GM18507 (cell line): ENCODE measurements at places on chromosomes 4 and X.
A peak's percentile ranks its signal among the peaks of the same experiment; 100 is the strongest.

DNA sequence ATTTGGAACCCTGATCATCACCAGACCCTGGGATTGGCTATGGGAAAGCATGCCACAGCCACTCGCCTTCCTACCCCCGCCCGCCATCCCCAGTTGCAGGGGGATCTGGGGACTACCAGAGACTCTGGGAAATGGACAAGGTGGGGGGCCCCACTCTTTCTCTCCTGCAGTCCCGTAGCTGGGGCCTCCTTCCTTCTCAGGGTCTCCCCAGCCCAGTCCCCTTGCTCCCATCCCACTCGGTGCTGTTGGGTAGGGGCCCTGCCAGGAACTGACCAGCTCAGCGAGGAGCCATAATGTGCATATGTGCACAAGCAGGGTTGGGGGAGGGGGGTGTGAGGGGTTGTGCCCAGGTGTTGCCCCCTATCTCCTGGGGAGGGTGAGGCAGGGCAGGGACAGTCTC, 3.4 kb upstream of the USP11 start:
- DNase-seq: no peak

GRCh38 chr4:140944572-140944971, 188.4 kb upstream of the TBC1D9 start:
- DNase-seq: no peak

- peak; percentile 14 for DNase-seq
Observed at GRCh38 chr4:74228691-74229640, 71.0 kb downstream of the MTHFD2L start.

DNA sequence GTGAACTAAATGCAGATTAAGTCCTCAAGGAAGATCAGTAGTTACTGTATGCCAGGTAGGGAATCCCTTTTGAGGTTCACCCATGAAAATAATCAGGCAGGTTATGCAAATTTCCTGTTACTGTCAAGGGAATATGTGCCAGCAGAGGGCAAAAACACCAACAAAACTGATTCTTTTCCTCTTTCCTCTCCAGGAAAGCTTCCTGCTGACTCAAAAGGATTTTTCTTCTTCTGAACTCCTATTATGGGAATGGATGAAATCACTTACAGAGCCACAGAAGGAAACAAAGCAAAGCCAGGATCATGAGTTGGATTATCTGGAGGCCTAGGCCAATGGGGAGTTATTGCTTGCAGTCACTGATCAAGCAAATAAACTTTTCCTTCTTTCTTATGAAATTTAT, 49.7 kb downstream of the TMPRSS11F start:
- no peak for DNase-seq

DNA sequence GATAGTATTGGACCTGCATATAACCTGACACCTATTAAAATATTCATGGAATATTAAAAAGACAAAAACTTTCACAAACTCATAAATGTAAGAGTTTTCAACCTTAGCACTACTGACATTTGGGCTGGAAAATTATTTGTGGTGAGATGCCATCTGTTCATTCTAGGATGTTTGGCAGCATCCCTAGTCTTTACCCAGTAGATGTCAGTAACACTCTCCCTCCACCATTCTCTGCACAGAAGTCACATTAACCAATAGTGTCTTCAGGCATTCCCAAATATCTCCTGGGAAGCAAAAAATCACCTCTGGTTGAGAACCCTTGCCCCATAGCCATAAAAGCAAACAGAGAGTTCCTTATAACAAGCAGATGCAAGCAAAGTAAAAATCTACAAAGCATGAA, 41.4 kb upstream of the NDST4 start:
- no peak for DNase-seq

GRCh38 chr4:73053974-73054480, 15.5 kb downstream of the COX18 start:
- DNase-seq: no peak

DNA sequence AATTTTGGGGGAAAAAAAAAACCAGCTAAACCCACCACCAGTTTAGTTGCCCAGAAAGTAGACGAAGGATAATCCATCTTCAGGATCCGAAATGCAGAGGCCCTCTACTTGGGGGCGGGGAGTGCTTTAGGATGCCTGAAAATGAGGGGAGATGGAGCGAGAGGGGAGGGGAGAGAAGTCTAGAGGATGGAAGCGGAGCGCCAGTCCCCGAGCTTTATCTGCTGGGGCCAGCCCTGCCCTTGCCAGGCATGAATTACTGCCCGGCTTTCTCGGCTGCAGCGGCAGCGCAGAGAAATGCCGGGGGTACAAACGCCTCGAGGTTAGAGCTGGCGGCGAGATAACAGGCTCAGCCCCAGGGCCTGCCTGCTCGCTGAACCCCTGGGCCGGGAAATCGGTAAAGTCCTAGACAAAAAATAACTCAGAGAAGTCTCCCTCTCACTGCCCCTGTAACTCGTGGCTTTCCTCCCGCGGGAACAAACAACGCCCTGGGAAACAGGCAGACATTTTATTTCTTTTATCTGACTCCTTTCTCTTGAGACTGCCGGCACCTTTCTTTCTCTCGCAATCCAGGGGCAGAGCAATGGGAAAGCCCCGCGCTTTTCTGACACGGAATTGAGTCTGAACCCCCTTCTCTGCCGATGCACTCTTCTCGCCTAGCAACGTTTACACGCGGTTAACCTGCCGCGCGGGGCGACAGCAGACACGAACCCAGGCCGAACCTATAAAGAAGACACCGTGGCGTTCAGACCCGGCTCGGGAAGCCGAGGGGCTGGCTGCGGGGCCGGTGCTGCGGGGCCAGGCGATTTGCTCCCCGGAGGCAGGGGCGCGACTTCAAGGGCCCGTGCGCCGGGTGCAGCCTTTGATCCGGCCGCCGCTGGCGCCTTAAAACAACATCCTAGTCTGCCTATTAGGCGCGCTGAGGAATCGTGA, 3.1 kb upstream of the MSX1 start:
- no peak for DNase-seq

DNA sequence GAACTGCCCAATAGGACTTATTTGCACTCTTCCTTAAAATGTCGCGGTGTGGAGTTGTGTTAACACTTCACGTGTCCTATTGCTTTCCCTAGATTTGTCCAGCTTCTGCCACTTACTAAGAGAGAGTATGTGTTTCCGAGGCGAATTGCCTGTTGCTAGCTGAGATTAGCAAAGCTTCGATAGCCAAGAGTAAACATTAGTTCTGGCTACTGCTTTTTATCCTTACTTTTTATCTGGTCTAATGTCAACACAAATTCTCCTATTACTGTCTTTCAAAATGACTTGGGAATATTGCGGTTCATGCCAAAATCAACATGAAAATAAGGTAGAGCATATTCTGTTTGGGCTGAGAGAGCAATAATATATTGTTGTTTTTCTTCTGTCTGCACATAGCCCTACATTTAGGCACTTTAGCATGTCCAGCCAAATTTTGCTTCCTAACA, 90.4 kb upstream of the VEGFC start:
- no peak for DNase-seq
